ENCODE measurements at places on chromosomes 2 and 18.

- DNase-seq = no peak
- no peak overlapping the region for H3K4me3 ChIP-seq
- peaks cover 30% of the 10 kb centered on the region for H3K27me3 ChIP-seq
- no peaks in the 10 kb centered on the region for H3K36me3 ChIP-seq
- no peaks in the 10 kb centered on the region for H3K4me1 ChIP-seq
- H3K27ac ChIP-seq = no peak overlapping the region
Measured at GRCh38 chr2:207319316-207319715, 153.6 kb upstream of the KLF7 start.

GRCh38 chr18:58754544-58755068, 83.3 kb downstream of the MALT1 start:
- H3K27ac ChIP-seq = no peak overlapping the region
- H3K4me1 ChIP-seq = peaks cover 6% of the 10 kb centered on the region
- DNase-seq = no peak
- no peaks in the 10 kb centered on the region for H3K27me3 ChIP-seq
- H3K4me3 ChIP-seq = no peak overlapping the region

GRCh38 chr2:121605820-121606733, 43.2 kb downstream of the CLASP1 start:
- H3K4me3 ChIP-seq = no peak overlapping the region
- no peak overlapping the region for H3K27ac ChIP-seq
- H3K4me1 ChIP-seq = peaks cover 63% of the 10 kb centered on the region
- DNase-seq = no peak
- H3K36me3 ChIP-seq = peaks cover 15% of the 10 kb centered on the region

- no peaks in the 10 kb centered on the region for H3K27me3 ChIP-seq
- peaks cover 55% of the 10 kb centered on the region for H3K4me1 ChIP-seq
- H3K36me3 ChIP-seq = peaks cover 11% of the 10 kb centered on the region
- DNase-seq = no peak
- H3K27ac ChIP-seq = peak overlapping the region; percentile 77
Measured at GRCh38 chr2:126678269-126679065, 22.5 kb downstream of the GYPC start.
